Stimulated activated naive B cell treated with anti-CD40 and anti-IgM and Interleukin-4, amounts not matched to agents 10 μg/mL and 1 μg/mL and 100 μg/mL, for 72 hours (primary cell): ENCODE measurements at places on chromosomes 4 and X.

DNA sequence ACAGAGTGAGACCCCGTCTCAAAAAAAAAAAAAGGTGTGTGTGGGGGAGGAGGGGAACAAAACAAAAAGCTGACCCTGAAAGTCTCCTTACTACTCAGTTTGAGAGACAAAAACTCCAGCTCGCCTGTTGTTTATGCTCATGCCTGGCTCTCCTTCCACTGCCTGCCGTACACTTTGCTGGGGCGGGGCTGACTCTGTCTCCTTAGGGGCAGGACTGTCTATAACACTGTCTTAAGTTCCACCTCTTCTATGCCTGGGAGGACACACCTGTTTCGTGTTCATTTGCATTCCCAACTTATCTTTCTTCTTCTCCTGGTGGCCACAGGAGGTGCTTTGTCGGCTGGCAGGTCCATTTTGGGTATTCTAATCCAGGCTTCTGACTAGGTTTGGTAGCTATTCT is 81.4 kb downstream of the MTNR1A start:
- no peak for DNase-seq

GRCh38 chr4:995311-996026 is 2.3 kb upstream of the SLC26A1 start:
- no peak for DNase-seq

- no peak for DNase-seq
Measured at GRCh38 chrX:149903889-149904748, 23.1 kb downstream of the MAGEA8 start.

- no peak for DNase-seq
Measured at GRCh38 chr4:169070071-169070894, 60.2 kb upstream of the CBR4 start.
